Activated naive CD8-positive, alpha-beta T cell treated with anti-CD3 and anti-CD28 coated beads, Interleukin-2, amount 10 ng/mL, durations not matched to agents 7 days and 5 days (primary cell): ENCODE measurements at places on chromosomes 4 and X.
A peak's percentile ranks its signal among the peaks of the same experiment; 100 is the strongest.

GRCh38 chrX:50003467-50003866 is 81.1 kb downstream of the CLCN5 start:
- H3K27ac ChIP-seq = no peak overlapping the region
- no peak for DNase-seq
- no peaks in the 10 kb centered on the region for H3K27me3 ChIP-seq
- no peak overlapping the region for H3K4me3 ChIP-seq

GRCh38 chrX:23729214-23729613 is 13.9 kb downstream of the ACOT9 start:
- H3K36me3 ChIP-seq = peaks cover 13% of the 10 kb centered on the region
- H3K27me3 ChIP-seq = no peaks in the 10 kb centered on the region
- H3K4me3 ChIP-seq = no peak overlapping the region
- peaks cover 19% of the 10 kb centered on the region for H3K4me1 ChIP-seq
- DNase-seq = no peak

GRCh38 chr4:143700046-143700415 is 444 bp downstream of the FREM3 start:
- H3K4me1 ChIP-seq = peaks cover 8% of the 10 kb centered on the region
- no peak for DNase-seq
- H3K36me3 ChIP-seq = no peaks in the 10 kb centered on the region
- H3K4me3 ChIP-seq = peak overlapping the region; percentile 80
- no peak overlapping the region for H3K27ac ChIP-seq

GRCh38 chr4:88681209-88681608 is 16.4 kb downstream of the NAP1L5 start:
- H3K27me3 ChIP-seq = no peaks in the 10 kb centered on the region
- H3K27ac ChIP-seq = no peak overlapping the region
- peaks cover 5% of the 10 kb centered on the region for H3K4me1 ChIP-seq
- H3K36me3 ChIP-seq = peaks cover 61% of the 10 kb centered on the region

GRCh38 chr4:19575924-19576323 is 675.8 kb upstream of the SLIT2 start:
- no peak for DNase-seq
- no peak overlapping the region for H3K27ac ChIP-seq
- H3K27me3 ChIP-seq = no peaks in the 10 kb centered on the region
- H3K36me3 ChIP-seq = no peaks in the 10 kb centered on the region

GRCh38 chr4:188691811-188692210 is 552.6 kb downstream of the TRIML1 start:
- no peaks in the 10 kb centered on the region for H3K4me1 ChIP-seq
- H3K27ac ChIP-seq = no peak overlapping the region
- no peaks in the 10 kb centered on the region for H3K27me3 ChIP-seq
- DNase-seq = no peak
- no peak overlapping the region for H3K4me3 ChIP-seq

DNA sequence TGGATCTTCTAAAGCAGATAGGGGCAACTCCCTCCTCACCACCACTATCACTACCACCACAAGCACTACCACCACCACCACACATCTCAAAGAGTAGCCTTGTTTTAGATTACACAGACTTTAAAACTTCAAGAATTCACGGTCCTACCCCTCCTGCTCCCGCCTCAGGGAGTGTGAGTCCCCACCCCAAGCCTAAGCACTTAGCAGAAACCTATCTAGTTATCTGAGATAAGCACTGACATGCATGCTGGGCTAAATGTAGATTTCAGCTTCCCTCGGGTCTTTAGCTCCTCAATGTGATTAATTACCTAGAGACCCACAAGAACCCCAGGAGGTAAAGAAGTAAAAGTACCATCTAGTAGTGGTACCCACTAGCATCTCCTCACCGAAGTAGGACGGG is 775 bp downstream of the AMOT start:
- no peak overlapping the region for H3K27ac ChIP-seq
- DNase-seq = no peak
- H3K27me3 ChIP-seq = peaks cover 7% of the 10 kb centered on the region
- H3K4me1 ChIP-seq = peaks cover 5% of the 10 kb centered on the region
- H3K4me3 ChIP-seq = peak overlapping the region; percentile 88
- H3K36me3 ChIP-seq = no peaks in the 10 kb centered on the region

GRCh38 chr4:180437601-180438000 is 1805.6 kb upstream of the TENM3 start:
- no peak for DNase-seq
- peak overlapping the region; percentile 65 for H3K4me3 ChIP-seq
- H3K36me3 ChIP-seq = no peaks in the 10 kb centered on the region
- H3K27me3 ChIP-seq = no peaks in the 10 kb centered on the region

- H3K36me3 ChIP-seq = peaks cover 4% of the 10 kb centered on the region
- H3K4me3 ChIP-seq = peak overlapping the region; percentile 97
- peaks cover 33% of the 10 kb centered on the region for H3K4me1 ChIP-seq
- no peak for DNase-seq
- peak overlapping the region; percentile 94 for H3K27ac ChIP-seq
These were observed 578 bp downstream of the CHIC2 start for GRCh38 chr4:54063737-54064316.

DNA sequence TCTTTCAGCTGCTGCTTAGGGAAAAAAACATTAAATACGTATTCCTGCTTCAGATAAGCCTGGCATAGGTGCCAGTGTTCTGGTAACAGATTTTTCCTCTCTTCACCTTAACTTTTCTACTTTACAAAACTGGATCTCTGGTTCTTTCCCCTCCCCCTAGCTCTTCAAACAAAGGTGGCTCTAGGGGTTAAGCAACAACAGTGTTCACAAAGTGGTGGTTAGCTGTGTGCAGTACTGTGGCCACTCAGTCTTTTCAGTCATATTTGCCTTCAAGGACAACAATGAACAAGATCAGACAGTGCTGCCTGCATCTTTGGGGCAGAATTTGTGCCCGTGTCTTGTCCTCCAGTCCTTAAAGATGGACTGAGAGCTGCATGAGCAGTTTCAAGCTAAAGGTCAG is 15.1 kb upstream of the RGN start:
- peaks cover 8% of the 10 kb centered on the region for H3K27me3 ChIP-seq
- H3K36me3 ChIP-seq = no peaks in the 10 kb centered on the region
- H3K4me3 ChIP-seq = no peak overlapping the region
- H3K27ac ChIP-seq = no peak overlapping the region
- DNase-seq = no peak

GRCh38 chr4:23962462-23962861 is 72.6 kb upstream of the PPARGC1A start:
- DNase-seq = no peak
- no peaks in the 10 kb centered on the region for H3K4me1 ChIP-seq
- H3K36me3 ChIP-seq = no peaks in the 10 kb centered on the region
- no peak overlapping the region for H3K4me3 ChIP-seq
- no peaks in the 10 kb centered on the region for H3K27me3 ChIP-seq
- no peak overlapping the region for H3K27ac ChIP-seq

- no peak for DNase-seq
- H3K27ac ChIP-seq = no peak overlapping the region
- no peak overlapping the region for H3K4me3 ChIP-seq
These were observed 45.6 kb downstream of the SLIT2 start for GRCh38 chr4:20297261-20297660.

DNA sequence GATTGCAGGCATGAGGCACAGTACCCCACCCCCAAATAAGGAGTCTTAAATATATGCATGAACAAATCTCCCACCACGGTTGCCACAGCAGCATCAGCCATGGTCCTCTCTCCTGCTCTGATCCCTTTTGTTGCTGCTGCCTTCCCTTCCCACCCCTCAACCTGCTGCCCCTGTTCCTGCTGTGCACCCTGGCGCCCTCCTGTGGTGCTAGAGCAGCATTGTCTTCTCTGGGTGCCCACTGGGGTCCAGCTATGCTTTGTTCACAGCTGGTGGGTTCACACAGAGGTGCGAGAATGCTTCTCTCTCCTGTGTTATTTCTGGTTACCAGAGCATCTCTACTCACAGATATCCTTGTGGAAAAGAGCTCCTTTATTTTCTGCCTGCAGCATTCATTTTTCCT is 116.2 kb downstream of the GATB start:
- H3K36me3 ChIP-seq = no peaks in the 10 kb centered on the region
- no peak overlapping the region for H3K27ac ChIP-seq
- H3K4me3 ChIP-seq = no peak overlapping the region

GRCh38 chrX:64205441-64205734 is at the start of gene AMER1:
Gene AMER1, minus strand, starts transcription at chrX:64205708. Its CDS starts 12,422 bp downstream, at chrX:64193286.
- DNase-seq = no peak
- no peaks in the 10 kb centered on the region for H3K36me3 ChIP-seq
- peaks cover 2% of the 10 kb centered on the region for H3K4me1 ChIP-seq
- H3K27me3 ChIP-seq = no peaks in the 10 kb centered on the region

- no peaks in the 10 kb centered on the region for H3K4me1 ChIP-seq
- H3K27ac ChIP-seq = no peak overlapping the region
- H3K36me3 ChIP-seq = no peaks in the 10 kb centered on the region
These were observed 235.1 kb downstream of the LDB2 start for GRCh38 chr4:16663307-16663706.

DNA sequence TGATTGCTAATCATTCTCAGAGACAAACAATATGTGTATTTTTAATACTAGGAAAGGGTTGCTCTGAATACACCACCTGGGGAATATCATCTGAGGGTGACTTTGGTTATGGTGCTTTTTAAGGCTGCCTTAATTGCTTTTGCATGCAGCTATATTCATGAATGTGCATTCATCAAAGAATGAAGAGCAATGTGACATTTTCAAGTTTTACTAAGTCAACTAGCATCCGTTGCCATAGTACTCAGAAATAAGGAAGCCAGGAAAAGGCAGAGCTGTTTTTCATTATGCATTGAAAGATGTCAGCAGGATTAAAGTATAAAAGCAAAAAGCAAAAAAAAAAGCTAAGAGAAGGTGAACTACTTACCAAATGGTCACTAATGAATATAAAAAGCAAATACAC is 67.4 kb upstream of the PCDH18 start:
- H3K27me3 ChIP-seq = no peaks in the 10 kb centered on the region
- H3K27ac ChIP-seq = no peak overlapping the region
- DNase-seq = no peak
- H3K4me3 ChIP-seq = no peak overlapping the region
- H3K4me1 ChIP-seq = no peaks in the 10 kb centered on the region
- H3K36me3 ChIP-seq = no peaks in the 10 kb centered on the region
